CD8-positive, alpha-beta memory T cell (primary cell): ENCODE measurements at places on chromosomes 3 and 15. TPM values are rescaled to one million over a fixed set of nuclear protein-coding genes. Genes with fewer than 3 reads are reported as not detected.

GRCh38 chr3:134877788-134878187, 82.7 kb downstream of the EPHB1 start:
- no peaks in the 10 kb centered on the region for H3K36me3 ChIP-seq
- H3K27me3 ChIP-seq = no peaks in the 10 kb centered on the region
- H3K4me3 ChIP-seq = no peak overlapping the region

DAZL gene
- total RNA-seq = 0.18 TPM

DNA sequence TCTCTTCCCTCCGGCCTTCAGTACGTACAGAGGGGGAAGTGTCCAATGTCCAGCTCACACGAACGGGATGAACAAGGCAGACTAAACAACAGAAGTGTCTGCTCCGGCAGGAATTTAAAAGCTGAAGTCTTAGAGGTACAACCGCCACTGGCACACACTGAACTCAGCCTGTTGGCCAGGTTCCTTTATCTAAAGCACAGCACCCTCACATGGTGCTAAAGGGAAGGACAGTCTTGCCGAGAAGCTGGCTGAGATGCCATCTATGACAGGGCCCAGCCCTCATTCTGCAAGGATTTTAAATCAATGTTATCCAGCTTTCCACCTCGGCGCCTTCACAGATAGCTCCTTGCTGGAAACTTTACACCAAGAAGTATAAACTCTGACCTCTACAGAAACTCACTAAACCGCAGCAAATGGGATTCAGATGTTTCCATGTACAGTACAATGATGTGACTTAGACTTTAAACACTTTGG, 2.8 kb downstream of the ADAMTS17 start:
- no peak overlapping the region for H3K27ac ChIP-seq
- no peaks in the 10 kb centered on the region for H3K27me3 ChIP-seq
- H3K4me3 ChIP-seq = no peak overlapping the region
- H3K36me3 ChIP-seq = no peaks in the 10 kb centered on the region
- peak; percentile 63 for DNase-seq

AGBL1 gene
- not detected for total RNA-seq

GRCh38 chr15:74449095-74449494, 11.9 kb downstream of the UBL7 start:
- no peak overlapping the region for H3K4me3 ChIP-seq
- peaks cover 56% of the 10 kb centered on the region for H3K36me3 ChIP-seq
- H3K27me3 ChIP-seq = no peaks in the 10 kb centered on the region
- H3K4me1 ChIP-seq = no peaks in the 10 kb centered on the region

C15orf62 gene
- 0.53 TPM for total RNA-seq

DNA sequence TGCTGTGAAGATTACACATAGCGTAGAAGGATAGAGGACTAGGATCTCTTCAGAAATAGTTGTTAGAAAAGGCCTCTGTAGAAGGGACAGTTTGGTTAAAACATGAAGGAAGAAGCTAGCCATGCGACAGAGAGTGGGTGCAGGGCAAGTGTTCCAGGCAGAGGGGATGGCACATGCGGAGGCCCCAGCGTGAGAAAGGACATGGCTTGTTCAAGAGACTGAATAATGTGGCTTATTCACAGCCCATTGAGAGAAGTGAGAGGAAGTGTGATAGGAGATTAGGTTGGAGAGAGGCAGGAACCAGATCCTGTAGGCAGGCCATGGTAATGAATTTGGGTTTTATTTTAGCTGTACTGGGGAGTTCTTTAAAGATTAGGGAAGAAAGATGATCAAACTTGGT, 56.4 kb downstream of the NEO1 start:
- no peaks in the 10 kb centered on the region for H3K36me3 ChIP-seq
- H3K27ac ChIP-seq = no peak overlapping the region
- no peaks in the 10 kb centered on the region for H3K27me3 ChIP-seq

KCNH8 gene
- not detected for total RNA-seq

- no peak overlapping the region for H3K27ac ChIP-seq
- H3K4me3 ChIP-seq = no peak overlapping the region
Measured at GRCh38 chr3:195247863-195248189, 23.1 kb downstream of the XXYLT1 start.

GRCh38 chr3:133521946-133522345, 51.5 kb upstream of the CDV3 start:
- no peaks in the 10 kb centered on the region for H3K4me1 ChIP-seq
- H3K4me3 ChIP-seq = no peak overlapping the region
- no peak for DNase-seq
- H3K36me3 ChIP-seq = no peaks in the 10 kb centered on the region
- H3K27me3 ChIP-seq = no peaks in the 10 kb centered on the region
- H3K27ac ChIP-seq = no peak overlapping the region

DNA sequence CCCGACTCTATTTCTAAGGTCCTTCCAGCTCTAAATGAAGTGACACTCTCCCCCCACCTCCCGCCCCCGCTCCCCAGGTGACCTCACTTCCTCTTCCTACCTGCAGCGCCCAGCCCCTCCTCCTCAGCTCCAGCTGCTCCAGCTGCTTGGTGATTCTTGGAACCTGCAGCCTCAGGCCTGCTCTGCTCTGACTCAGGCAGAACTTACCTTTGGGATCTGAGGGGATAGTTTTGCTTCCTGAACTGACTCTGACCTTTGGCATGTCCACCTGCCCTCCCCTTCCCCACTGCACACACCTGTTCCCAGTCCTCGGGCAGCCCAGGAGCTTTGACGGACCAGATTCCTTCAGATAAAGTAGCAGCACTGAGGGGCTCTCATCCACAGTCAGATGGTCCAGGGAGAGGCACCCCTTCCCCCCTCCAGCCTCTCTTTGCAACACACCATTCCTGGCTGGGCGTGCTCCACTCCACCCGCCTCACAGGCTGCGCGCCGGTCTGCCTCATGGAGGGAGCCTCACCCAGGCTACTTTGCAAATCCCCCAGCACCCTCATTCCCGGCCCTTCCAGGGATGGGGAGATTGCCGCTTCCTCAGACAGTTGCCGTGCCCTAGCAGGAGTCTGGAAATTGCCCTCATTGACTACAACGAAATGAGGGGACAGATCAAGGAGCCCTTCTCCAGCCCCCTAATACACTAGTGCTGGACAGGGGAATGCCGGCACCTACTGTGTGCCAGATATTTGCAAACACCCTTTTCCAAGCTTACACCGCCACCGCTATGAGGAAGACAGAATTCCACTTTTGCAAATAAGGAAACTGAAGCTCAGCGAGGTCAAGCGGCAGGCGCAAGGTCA, 692 bp upstream of the C15orf39 start:
- H3K27ac ChIP-seq = peak overlapping the region; percentile 64
- peak; percentile 27 for DNase-seq
- no peaks in the 10 kb centered on the region for H3K36me3 ChIP-seq
- H3K4me3 ChIP-seq = peak overlapping the region; percentile 96
- no peaks in the 10 kb centered on the region for H3K27me3 ChIP-seq

SCN11A gene
- 0.09 TPM for total RNA-seq

CDHR4 gene
- not detected for total RNA-seq

GRCh38 chr3:41198526-41198925, 779 bp upstream of the CTNNB1 start:
- peak overlapping the region; percentile 64 for H3K4me3 ChIP-seq
- no peak overlapping the region for H3K27ac ChIP-seq
- H3K4me1 ChIP-seq = peaks cover 27% of the 10 kb centered on the region
- H3K36me3 ChIP-seq = no peaks in the 10 kb centered on the region

ATOSA gene
- total RNA-seq = 17.1 TPM

DNA sequence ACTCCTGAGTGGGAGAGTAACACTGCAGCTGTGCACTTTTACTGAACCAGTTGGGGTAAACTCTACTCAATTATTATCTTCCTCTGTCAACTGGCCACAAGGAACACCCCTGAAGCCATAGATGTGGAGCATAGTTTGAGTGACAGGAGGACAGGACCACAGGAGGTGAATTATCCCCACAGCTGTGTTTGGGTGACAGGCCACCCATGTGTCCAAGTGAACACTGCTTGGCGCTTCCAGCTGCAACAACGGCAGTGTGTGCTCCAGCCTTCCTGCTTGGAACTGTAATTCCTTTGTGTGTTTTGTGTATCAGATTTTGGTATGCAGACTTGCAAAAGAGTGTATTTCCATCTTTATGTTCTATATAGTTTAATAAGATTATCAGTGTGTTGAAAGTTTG, 20.2 kb upstream of the TSPAN3 start:
- no peaks in the 10 kb centered on the region for H3K27me3 ChIP-seq
- H3K4me3 ChIP-seq = no peak overlapping the region
- DNase-seq = no peak
- H3K4me1 ChIP-seq = no peaks in the 10 kb centered on the region
- H3K36me3 ChIP-seq = no peaks in the 10 kb centered on the region
